Activated CD4-positive, CD25-positive, alpha-beta regulatory T cell treated with anti-CD3 and anti-CD28 coated beads, Interleukin-2, amount 50 U/mL, for 24 hours (primary cell): ENCODE measurements at places on chromosomes 3 and 15.

- no peak for ATAC-seq
These were observed 416.8 kb upstream of the NAALADL2 start for GRCh38 chr3:174442302-174442682.

DNA sequence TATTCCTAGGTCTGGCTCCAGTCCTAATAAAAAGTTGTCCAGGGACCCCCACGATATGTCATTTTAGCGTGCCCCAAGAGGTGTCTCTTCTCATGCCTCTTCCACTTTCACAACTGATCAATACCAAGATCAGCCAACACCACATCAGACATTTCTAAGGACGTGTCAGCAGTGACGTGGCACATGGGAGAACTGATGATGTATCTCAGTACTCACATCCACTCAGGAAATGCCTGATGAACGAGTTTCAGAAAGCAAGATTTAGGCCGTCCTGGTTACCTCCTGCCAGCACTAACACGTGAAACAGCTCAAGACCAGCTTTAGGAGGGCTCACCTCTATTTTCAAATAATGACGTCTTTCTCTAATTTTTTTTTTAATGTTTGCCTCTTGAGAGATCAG is 19.6 kb downstream of the VGLL4 start:
- peak; percentile 94 for ATAC-seq

GRCh38 chr3:154496978-154497377 is 67.0 kb upstream of the GPR149 start:
- ATAC-seq, result no peak

- ATAC-seq, result no peak
These were observed 1.2 kb downstream of the SETD2 start for GRCh38 chr3:47162697-47163168.

DNA sequence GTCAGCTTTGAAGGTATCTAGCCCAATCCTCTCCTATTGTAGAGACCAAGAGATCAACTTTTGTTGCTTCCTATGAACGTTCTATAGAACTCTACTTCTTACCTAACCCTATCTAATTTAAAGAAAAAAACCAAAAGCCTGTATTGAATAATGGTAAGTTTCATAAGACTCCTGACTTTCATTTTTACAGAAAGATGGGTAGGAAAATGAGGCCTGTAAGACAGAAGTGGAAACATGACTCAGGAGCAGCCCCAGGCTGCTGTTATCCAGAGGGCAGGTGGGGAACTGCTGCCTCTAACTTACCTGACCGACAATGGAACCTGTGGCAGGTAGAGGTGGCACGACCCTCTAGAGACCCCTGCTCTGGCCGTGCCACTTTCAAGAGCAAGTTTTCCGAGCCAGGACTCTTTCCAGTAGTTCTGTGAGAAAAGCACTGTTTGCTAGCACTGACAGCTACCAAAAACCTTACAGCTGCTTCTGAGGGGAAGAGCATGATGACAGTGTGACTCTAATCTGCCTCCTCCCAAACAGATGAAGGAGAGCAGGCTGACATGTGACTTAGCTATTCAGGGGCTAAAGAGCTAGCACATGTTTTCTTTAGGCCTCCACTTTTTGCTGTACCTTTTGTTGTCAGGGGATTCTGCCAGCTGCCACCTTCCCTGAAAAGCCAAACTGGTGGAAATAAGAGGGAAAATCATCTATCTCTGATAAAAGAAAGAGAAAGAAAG is 17.5 kb downstream of the POPDC2 start:
- peak; percentile 13 for ATAC-seq

GRCh38 chr3:69385723-69386555 is at the start of gene FRMD4B:
Gene FRMD4B (minus strand): TSS chr3:69386088. CDS start chr3:69385989, 99 bp downstream.
- ATAC-seq, result no peak

GRCh38 chr3:72750405-72750965 is 97.8 kb downstream of the SHQ1 start:
- no peak for ATAC-seq
